ENCODE measurements at places on chromosomes 12 and 14.

- no peak overlapping the region for H3K4me3 ChIP-seq
- H3K27ac ChIP-seq = no peak overlapping the region
- no peak for DNase-seq
- H3K27me3 ChIP-seq = no peaks in the 10 kb centered on the region
Measured at GRCh38 chr14:63475761-63476160, 67.4 kb downstream of the PPP2R5E start.

DNA sequence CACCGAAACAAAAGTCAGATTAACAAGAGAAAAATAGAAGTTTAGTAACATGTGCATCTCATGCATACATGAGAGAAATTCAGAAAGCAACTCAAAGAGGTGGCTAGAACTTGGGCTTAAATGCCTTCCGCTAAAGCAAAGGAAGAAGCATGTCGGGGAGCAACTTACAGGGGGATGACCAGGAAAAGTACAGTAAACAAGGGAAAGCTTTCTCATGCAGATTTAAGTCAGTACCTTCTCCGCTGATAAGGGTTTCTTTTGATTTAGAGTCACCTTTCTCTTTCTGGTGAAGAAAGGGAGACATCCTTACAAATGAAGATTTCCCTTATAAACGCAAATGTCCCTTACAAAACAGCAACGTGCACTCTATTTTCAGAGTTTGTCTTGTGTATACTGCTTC, 6.0 kb upstream of the RNASE6 start:
- no peak overlapping the region for H3K27ac ChIP-seq
- no peaks in the 10 kb centered on the region for H3K36me3 ChIP-seq
- no peak for DNase-seq

DNA sequence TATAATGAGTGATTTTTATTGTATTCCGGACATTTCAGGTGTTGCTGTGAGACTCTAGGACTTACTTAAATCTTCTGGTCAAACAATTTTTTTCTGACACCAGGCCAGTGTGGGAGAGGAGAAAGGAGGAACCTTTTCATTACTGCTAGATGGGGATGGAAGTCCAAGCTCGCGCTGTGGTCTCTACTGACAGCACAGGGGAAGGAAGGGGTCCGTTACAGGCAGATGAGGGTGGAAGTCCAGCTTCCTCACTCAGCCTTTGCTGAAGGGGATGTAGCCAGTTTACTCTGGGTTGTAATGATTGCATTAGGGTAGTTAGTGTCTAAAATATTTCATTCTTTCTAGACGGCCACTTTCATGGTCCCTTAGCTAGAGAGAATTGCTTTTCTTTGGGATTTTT, 26.3 kb upstream of the ST8SIA1 start:
- no peak overlapping the region for H3K4me3 ChIP-seq
- no peak for DNase-seq
- H3K27ac ChIP-seq = no peak overlapping the region
- peaks cover 26% of the 10 kb centered on the region for H3K27me3 ChIP-seq

- no peaks in the 10 kb centered on the region for H3K36me3 ChIP-seq
- peaks cover 39% of the 10 kb centered on the region for H3K27me3 ChIP-seq
- no peak for DNase-seq
- H3K27ac ChIP-seq = no peak overlapping the region
- no peak overlapping the region for H3K4me3 ChIP-seq
- peaks cover 5% of the 10 kb centered on the region for H3K4me1 ChIP-seq
Measured at GRCh38 chr12:131862600-131862993, 31.8 kb upstream of the ULK1 start.

GRCh38 chr14:95424529-95424928, 91.9 kb downstream of the SYNE3 start:
- H3K4me3 ChIP-seq = no peak overlapping the region
- DNase-seq = no peak
- H3K4me1 ChIP-seq = peaks cover 16% of the 10 kb centered on the region

GRCh38 chr12:72273851-72274351, 1.7 kb downstream of the TRHDE start:
- no peak for DNase-seq
- no peak overlapping the region for H3K27ac ChIP-seq
- peaks cover 5% of the 10 kb centered on the region for H3K4me1 ChIP-seq
- H3K4me3 ChIP-seq = no peak overlapping the region
- peaks cover 50% of the 10 kb centered on the region for H3K27me3 ChIP-seq
- H3K36me3 ChIP-seq = peaks cover 6% of the 10 kb centered on the region

- H3K36me3 ChIP-seq = peaks cover 14% of the 10 kb centered on the region
- peaks cover 85% of the 10 kb centered on the region for H3K4me1 ChIP-seq
- no peak for DNase-seq
- peak overlapping the region; percentile 81 for H3K27ac ChIP-seq
Measured at GRCh38 chr12:104467346-104467837, 10.6 kb downstream of the CHST11 start.

DNA sequence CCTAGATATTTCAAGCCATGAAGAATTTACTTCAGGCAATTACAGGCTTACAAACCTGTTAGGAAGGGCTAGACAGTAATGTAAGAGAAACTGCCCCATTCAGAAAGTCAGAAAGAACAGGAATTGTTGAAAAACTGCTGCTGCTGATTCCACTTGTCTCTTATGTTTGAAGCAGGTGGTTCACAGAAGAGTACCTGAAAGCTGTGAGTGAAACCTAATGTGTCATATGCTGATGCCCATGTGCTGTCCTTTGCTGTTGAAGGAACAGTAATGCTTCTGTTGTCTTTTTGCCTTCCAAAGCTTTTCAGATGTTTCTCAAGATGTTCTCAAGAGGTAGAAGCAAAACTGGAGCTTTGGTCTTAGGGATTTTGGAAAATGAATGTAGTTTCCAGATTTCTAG, 39.0 kb downstream of the MNAT1 start:
- no peaks in the 10 kb centered on the region for H3K27me3 ChIP-seq
- DNase-seq = no peak
- no peak overlapping the region for H3K27ac ChIP-seq

Data from naive B cell (primary cell).